Activated CD4-positive, alpha-beta memory T cell treated with anti-CD3 and anti-CD28 coated beads, Interleukin-2, amount 10 ng/mL, durations not matched to agents 7 days and 5 days (primary cell): ENCODE measurements at places on chromosomes 11 and 22.

GRCh38 chr11:120914021-120914420, 109.9 kb upstream of the TBCEL start:
- no peak for DNase-seq

GRCh38 chr11:114171257-114172054, 111.9 kb downstream of the ZBTB16 start:
- no peak for DNase-seq

- no peak for DNase-seq
Observed at GRCh38 chr11:16791191-16791961, 52.9 kb downstream of the C11orf58 start.

DNA sequence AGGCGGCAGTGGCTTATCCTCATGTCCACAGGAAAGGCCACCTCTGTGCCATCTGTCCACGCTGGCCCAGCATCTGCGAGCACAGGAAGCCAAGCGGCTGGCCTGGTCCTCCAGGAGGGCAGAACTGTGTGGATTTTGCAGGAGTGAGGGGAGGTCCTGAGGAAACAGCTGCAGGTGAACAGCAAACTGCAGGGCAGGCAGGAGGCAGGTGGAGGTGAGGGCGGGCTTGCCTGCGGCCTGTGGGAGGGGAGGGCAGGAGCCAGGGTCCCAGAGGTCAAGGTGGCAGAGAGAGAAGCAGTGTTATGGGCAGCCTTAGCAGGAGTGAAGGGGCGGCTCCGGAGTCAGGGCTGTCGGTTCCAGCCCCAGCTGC, 369.7 kb downstream of the SHANK2 start:
- DNase-seq, result no peak

GRCh38 chr11:22407921-22408320, 69.7 kb downstream of the SLC17A6 start:
- no peak for DNase-seq

DNA sequence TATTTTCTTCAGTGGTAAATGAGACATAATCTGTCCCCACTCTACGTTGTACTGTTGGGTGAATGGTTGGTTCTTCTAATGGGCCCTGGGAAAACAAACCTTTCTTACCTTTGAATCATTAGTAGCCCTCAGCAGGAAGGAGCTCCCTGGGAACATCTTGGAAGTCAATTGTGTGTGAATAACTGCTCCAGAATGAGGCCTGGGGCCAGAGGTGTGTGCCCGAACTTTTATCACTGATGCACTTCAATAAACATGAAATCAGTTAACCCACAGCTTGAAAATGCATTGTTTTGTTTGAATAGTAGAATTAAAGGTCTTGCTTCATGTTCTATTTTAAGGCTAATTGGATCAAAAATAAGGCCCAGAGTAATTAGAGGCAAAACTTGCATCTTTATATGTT, 67.1 kb downstream of the NAV2 start:
- DNase-seq, result no peak

DNA sequence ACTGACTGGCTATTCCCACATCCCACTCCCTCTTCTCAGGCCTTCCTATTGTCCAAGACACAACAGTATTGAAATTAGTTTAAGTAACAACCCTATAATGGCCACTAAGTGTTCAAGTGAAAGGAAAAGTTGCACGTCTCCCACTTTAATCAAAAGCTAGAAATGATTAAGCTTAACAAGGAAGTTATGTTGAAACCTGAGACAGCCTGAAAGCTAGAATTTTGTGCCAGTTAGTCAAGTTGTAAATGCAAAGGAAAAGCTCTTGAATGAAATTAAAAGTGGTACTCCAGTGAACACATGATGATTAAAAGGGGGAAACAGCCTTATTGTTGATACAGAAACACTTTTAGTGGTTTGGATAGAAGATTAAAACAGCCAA, 332.7 kb downstream of the CASP12 start:
- DNase-seq, result no peak

DNA sequence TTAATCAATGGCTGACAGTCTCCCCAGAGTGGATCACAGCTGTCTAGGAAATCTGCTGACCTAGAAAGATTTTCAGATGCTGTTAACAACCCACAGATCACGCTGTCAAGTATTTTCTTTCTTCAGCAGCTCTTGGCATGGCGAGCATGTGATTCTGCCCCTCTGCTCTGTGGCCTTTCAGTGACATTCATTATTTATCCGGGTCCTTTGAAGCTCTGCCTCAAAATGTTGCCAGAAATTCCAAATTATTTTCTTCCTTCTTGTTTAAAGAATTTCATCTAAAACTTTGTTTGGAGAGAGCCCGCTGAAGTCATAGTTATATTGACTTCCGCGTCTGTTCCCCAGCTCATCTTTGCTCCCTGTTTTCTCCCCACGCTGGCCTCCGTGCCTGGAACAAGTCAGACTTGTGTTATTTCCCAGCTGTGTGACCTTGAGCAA, 134.1 kb downstream of the COMMD9 start:
- no peak for DNase-seq

GRCh38 chr11:72328366-72329224, 84.6 kb upstream of the PHOX2A start:
- no peak for DNase-seq

GRCh38 chr22:41364955-41365354, 16.8 kb upstream of the TEF start:
- no peak for DNase-seq

GRCh38 chr11:90135016-90135415, 553 bp downstream of the NAALAD2 start:
- DNase-seq, result no peak

DNA sequence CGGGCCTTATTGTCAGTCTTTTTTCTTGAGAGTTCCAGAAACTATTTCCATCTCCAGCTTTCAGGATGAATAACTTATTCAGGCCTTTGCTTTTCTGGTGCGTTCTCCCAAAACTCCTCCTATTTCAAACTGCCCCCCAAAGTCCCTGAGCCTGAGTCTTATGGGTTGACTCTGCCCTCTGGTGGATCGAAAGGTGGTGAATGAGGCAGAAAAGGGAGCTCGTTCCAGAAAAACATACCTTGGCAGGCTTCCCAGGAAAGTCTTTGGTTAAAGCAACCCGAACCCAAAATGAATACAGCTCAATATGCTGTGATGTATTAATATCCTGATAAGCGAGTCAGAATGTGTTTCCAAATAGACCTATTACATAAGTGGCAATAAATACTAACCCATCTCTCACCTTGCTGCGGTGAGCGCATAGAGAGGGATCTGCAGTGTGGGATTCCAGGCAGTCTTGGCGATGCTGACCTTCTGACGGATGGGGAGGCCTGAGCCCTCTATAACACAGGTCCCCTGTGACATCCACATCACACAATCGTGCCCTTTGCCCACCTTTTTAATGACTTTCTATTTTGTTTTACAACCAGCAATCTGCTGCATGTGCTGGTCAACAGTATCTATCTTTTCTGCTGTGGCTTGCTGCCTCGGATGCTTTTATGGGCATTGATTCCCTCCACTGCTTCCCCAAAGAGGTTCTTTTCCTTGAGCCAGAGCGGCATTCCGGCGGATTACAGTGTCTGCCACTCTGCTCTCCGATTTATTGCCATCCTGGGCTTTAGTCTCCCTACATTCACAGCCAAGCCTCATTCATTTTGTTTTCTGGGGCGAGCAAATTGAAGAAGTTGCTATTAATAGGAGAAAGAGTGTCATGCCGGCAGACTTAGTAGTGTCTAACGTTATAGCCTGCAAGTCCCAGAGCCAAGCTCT, 756.8 kb downstream of the NTM start:
- no peak for DNase-seq

- DNase-seq, result no peak
Observed at GRCh38 chr11:66491315-66491935, 11.2 kb downstream of the DPP3 start.

GRCh38 chr11:76252631-76253070, 46.3 kb upstream of the WNT11 start:
- DNase-seq, result no peak

DNA sequence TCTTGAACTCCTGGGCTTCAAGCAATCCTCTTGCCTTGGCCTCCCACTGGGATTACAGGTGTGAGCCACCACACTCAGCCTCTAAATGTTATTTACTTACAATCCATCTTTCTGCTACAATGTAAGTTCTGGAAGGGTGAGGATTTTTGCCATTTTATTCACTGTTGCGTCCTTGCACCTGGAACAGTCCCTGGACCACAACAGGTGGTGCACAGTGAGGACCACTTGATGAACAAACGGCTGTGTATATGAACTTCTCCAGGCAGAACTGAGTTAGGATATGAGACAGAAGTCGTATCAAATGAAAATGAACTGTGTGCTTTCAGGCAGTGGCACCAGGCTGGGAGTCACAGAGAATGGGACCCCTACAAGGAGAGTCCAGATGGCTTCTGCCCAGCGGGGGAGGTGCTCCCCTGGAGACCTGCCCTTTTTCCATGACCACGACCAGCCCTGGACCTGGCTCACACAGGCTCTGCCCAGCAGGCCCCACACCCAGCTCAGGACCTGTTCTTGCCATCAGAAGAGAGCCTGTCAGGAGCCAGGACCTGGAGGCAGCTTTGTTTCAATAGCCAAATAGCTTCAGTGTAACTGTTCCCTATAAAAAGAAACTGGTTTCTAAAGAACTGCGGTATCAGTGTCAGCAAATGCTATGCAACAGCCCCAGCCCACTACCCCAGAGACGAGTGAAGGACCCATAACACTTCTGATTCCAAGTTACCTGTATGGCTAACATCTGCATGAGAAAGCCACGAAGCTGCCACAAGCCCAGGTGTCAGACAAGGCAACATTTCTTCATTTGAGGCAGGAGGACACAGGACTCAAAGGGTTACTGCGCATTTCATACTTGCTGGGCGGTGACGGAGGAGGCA, 104.9 kb downstream of the MICAL3 start:
- DNase-seq, result no peak

GRCh38 chr11:110094298-110095285, 1.4 kb downstream of the ZC3H12C start:
- DNase-seq, result no peak

GRCh38 chr22:44307509-44308169, 5.1 kb downstream of the SHISAL1 start:
- DNase-seq, result no peak

GRCh38 chr22:31474743-31475142, 14.9 kb downstream of the EIF4ENIF1 start:
- no peak for DNase-seq

DNA sequence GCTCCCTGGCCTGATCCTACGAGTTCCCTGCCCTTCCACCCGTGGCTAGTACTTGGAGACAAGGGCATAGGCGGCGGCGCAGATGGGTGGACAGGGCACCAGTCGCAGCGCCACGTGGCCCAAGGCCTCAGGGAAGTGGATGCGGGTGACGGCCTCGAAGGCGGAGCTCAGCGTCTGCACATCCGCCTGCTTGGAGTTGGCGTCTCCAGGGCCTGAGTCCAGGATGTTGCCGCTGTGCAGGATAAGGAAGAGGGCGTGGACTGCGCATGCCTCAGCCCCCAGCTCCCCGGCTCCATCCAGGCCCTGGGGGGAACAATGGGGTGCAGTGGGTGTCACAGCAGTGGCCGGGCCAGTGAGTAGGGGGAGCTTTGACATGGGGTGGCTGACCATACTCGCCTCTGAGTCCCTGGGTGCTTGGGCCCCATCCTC, 6.6 kb downstream of the PITPNM1 start:
- DNase-seq, result no peak

- DNase-seq, result no peak
Observed at GRCh38 chr22:44118645-44119315, 61.9 kb upstream of the PARVG start.

- DNase-seq, result no peak
Observed at GRCh38 chr11:72454791-72455190, 20.5 kb upstream of the CLPB start.

- no peak for DNase-seq
Observed at GRCh38 chr22:22159384-22159783, 85.2 kb upstream of the VPREB1 start.

- DNase-seq, result no peak
Observed at GRCh38 chr11:88117281-88117858, 57.9 kb downstream of the RAB38 start.

- no peak for DNase-seq
Observed at GRCh38 chr11:72389116-72389515, 45.2 kb downstream of the CLPB start.

DNA sequence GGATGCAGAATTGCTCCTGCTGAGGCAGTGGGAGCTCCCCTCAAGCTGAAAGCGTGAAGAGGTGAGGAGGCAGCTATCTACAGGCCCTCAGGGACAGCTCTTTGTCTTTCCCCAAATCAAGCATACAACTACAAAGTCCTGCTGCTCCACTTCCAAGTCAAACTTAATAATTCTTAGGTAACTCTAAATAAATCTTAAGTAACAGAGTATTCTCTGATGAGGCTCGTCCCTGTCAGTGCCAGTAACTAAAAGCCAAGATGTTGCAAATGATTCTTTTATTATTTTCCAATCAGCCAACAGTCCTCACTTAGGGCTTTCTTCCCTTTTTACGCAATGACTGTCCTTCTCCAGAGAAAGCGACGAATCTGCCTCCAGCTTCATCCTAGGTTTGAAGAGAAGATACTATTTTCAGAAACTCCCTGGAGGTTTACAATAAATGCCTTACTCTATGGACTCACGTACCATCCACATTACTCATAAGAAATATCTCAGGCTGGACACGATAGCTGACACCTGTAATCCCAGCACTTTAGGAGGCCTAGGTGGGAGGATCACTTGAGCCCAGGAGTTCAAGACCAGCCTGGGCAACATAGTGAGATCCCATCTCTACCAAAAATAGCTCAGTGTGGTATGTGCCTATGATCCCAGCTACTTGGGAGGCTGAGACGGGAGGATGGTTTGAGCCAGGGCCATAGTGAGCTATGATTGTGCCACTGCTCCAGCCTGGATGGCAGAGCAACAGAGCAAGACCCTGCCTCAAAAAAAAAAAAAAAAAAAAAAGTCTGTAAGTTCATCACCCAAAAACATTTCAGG, 3.1 kb upstream of the C22orf39 start:
- no peak for DNase-seq

DNA sequence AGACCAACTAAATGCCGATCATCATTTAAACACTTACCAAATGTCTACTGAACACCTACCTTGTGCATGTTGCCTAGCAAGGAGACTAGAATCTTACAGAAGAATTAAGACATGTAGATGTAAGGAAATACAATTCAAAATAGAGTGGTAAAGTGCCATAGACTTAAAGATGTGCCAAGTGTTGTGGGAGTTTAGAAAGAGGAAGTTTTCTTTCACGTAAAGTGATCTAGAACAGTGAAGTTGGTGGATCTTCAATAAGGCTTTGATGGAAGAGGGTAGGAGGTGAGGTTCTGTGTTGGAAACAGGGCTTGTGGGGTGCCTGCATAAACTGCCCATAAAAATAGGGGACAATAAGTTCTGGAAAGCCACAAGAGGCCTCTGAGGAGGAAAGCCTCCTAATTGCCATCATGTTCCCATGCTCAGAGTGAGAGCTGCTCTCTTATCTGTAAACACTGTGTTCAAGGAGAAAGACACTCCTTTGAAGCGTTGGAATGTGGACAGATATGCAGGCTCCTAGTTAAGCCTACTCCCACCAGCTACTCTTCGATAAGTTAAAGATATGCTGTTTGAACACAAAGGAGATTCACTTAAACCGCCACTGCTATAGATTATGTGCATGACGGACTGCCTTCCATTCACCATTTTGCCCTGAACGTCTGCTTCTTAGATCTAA, 66.7 kb downstream of the HSD17B12 start:
- DNase-seq, result no peak

DNA sequence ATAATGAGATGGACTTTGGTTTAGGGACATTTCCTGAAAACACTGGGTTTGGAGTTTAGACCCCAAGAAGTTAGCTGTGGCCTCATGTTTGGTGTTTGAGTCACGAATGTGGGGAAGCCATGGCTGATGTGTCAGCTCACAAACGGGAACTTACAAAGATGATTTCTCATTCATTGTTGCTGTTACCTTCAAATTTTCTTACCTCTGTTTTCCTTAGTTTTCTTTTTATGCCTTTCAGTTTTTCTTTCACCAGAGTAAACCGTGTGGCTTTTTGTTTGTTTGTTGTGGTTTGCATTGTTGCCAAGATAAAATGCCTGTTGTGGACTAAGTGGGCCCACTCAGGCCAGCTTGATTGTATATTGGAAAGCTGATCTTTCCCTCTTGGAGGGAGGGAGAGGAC, 89.1 kb downstream of the SWAP70 start:
- no peak for DNase-seq
